ENCODE measurements at places on chromosomes 12 and 14. TPM values are rescaled to one million over a fixed set of nuclear protein-coding genes. Genes with fewer than 3 reads are reported as not detected.

GRCh38 chr12:27561535-27562350, 37.7 kb downstream of the PPFIBP1 start:
- DNase-seq, result no peak

GRCh38 chr12:22083167-22083566, 37.1 kb downstream of the CMAS start:
- no peak for DNase-seq

- DNase-seq, result peak; percentile 26
Measured at GRCh38 chr12:262817-263216, at the start of gene SLC6A13. SLC6A13 (minus strand) TSS chr12:262836; CDS start chr12:260052, 2,784 bp downstream.

GRCh38 chr14:98573082-98573481, 698.9 kb downstream of the BCL11B start:
- DNase-seq, result no peak

GRCh38 chr12:62714774-62715721, 219.9 kb downstream of the PPM1H start:
- DNase-seq, result no peak

DNA sequence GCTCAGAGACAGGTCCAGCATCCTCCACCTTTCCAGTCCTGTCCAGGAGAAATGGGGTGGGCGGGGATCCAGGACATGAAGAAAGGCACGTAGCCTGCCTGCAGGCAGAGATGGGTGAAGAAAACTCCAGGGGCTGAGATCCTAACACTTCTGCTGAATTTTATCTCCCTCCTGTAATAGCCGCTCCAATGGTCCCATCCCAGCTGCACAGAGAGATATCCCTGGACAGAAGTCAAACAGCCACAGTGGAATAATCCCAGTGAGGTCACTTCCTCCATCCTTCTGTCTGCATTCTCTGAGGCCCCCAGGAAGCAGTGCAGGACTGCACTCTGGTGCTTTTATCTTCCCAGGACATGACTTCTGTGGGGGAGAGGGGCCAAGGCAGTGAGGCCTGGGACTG, 26.3 kb downstream of the KRT18 start:
- peak; percentile 30 for DNase-seq

The NANOG gene
- total RNA-seq, result not detected

The GLIPR1L2 gene
- 0.92 TPM for total RNA-seq

The PTPN11 gene
- 125 TPM for total RNA-seq

Data from left cardiac atrium (tissue), 4 donors.